Nephron progenitor cell (in vitro differentiated cells): ENCODE measurements at places on chromosomes 7 and 10.

DNA sequence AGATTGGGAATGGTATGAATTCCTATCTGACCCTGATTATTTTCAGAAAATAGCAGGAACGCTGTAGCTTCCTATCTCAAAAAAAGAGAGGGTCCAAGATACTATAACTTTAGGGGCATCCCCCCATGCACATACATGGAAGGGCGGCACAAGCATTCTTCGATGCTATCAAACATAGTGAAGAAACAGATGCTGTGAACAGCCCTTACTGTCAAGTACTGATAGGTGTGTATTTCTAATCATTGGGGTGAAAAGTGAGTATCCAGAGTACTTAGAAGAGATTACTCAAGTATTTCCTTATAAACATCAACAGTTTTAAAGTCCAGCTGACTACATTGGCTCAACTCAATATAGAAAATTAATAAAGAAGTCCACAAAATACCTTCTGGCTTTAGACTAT is 17.0 kb upstream of the NUP42 start:
- H3K27ac ChIP-seq = no peak overlapping the region
- H3K27me3 ChIP-seq = no peaks in the 10 kb centered on the region
- no peak for DNase-seq
- no peak overlapping the region for H3K4me3 ChIP-seq
- peaks cover 8% of the 10 kb centered on the region for H3K4me1 ChIP-seq

DNA sequence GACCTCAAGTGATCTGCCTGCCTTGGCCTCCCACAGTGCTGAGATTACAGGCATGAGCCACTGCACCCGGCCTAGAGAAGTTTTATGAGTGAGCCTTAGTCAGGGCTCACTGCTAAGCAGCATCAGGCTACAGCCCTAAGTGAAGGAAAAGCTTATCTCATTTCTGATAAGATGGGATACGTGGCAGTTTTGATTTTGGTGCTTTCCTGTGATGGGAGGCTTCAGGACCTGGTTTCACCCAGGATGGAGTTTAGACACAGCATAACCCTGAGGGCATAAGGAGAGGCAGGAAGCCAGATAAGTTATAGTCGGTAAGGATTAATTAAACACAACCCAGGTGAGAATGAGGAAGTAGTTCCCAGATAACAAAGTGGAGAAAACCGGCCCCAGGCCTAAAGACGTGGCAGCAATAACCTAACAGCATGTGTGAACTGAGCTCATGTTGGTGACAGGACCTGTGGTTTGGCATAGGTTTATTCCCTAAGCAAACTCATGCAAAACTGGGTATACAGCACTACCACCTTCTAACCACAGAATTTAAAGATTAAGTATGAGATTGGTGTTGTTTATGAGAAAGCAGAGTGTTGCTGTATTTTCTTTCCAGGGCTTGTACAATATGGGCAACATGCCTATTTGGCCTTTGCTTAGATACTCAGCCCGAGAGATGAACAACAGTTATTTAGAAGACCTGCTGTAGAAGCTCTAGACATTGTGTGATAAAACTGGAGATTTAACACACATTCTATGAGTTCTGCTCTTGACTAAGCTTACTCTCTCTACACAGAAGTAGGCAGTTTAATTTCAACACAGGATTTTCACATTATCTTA is 119.4 kb downstream of the COL28A1 start:
- peak overlapping the region; percentile 9 for H3K27ac ChIP-seq
- no peaks in the 10 kb centered on the region for H3K36me3 ChIP-seq
- no peaks in the 10 kb centered on the region for H3K4me1 ChIP-seq
- DNase-seq = no peak

DNA sequence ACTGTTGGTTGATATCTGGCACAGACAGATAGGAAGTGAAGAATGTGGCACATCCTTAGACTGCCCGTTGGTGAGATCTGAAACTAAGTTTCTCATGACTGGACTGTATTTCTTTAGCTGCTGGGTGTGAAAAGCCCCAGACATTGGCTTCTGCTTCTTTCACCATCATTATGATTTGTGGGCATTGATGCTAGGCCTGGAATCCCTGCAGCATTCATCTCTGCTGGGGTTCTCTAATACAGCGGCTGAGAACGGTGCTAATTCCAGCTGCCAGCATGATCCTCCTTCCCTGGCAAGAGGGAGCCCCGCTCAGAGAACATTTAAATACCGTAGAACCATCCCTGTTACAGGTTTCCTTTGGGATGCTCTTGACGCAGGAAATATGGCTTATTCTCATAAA is 26.2 kb downstream of the RBM20 start:
- no peak overlapping the region for H3K4me3 ChIP-seq
- peaks cover 36% of the 10 kb centered on the region for H3K27me3 ChIP-seq
- peaks cover 34% of the 10 kb centered on the region for H3K4me1 ChIP-seq
- H3K27ac ChIP-seq = no peak overlapping the region

DNA sequence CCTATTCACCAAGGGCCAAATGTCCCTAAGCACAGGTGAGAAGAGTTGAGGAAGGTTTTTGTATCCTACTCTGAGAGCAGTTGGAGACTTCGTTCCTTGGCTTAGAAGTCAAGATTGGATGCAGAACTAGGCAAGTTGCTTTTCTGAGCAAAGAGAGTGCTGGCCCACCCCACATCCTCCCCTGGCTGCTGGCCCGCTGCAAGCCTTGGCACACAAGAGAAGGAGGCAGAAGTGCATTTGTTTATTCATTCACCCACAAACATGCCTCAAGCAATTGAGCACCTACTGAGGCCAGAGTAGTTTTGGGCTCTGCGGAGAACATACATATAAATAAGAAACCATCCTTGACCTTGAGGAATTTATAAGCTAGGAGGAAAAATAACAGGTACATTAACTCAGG is 318.9 kb downstream of the KCNMA1 start:
- DNase-seq = no peak
- H3K27ac ChIP-seq = no peak overlapping the region
- peaks cover 21% of the 10 kb centered on the region for H3K27me3 ChIP-seq

DNA sequence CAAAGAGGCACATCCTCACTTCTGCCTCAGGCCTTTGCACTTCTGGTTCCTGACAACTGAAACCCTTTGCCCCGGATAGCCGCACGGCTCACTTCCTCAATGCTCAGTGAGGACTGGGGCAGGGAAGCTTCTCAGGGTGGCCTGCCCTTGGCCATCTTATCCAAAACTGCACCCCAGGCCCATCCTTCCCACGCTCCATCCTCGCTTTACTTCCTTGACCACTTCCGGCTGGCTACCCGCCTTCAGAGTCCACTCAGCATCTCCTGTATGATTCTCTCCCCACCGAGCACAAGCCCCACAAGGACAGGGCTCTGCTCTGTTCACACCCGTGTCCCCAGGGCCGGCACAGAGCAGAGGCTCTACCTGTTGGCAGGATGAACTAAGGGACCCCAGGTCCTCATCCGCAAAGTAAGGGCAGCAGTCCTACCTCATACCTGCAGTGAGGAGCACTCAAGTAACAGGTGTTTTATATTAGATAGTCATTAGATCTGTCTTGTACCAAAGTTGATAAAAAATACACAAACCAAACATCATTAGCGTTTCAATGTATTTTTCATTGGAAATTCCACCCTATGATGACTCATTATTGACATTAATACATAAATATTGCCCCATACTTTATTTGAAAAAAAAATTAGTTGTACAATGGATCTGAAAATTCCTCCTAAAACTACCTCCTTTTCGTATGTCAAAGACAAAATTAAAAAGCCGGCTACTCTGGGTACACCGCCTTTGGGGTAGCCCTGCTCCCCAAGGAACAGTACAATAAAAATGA is 35.0 kb downstream of the GNA12 start:
- H3K4me3 ChIP-seq = no peak overlapping the region
- DNase-seq = no peak
- H3K27me3 ChIP-seq = peaks cover 2% of the 10 kb centered on the region

GRCh38 chr7:98493030-98493778 is 92.3 kb upstream of the BAIAP2L1 start:
- H3K27ac ChIP-seq = no peak overlapping the region
- no peak for DNase-seq
- no peak overlapping the region for H3K4me3 ChIP-seq
- no peaks in the 10 kb centered on the region for H3K4me1 ChIP-seq

GRCh38 chr7:34322841-34323240 is 335.2 kb upstream of the NPSR1 start:
- H3K36me3 ChIP-seq = no peaks in the 10 kb centered on the region
- H3K4me3 ChIP-seq = no peak overlapping the region
- peaks cover 16% of the 10 kb centered on the region for H3K4me1 ChIP-seq
- no peak for DNase-seq
- H3K27me3 ChIP-seq = peaks cover 3% of the 10 kb centered on the region

DNA sequence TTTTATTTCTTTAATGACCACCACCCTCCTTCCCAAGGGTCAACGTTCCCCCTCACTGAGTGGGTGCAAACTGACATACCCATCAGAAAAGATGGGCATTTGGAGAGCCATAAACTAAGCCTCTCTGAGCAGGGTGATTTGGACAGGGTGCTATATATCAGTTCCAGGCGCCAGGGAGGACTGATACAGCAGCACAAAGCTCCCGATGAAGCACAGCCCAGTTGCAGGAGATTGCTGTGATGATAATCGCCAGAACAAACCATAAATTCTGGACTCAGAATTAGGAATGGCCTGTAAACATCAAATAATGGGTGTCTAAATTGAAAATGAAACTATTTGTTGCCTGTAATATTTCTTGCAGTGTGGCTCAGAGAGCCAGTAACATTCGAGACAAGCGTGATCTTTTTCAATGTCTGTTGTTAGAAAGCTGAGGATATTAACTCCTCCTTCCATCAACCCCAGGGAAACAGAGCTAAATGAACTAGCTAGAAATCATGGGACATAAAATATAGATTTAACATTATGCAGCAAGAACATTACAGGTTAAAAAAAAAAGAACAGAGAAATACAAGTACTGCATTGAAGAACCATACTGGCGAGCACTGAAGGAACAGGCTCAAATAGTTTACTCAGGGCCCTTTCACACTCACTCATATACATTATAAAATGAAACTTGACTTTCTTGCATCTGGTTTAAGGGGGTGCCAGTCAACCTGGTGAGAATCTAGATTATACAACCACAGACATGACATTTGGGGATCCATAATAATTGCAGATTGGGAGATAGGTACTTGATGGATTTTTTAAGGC is 137.5 kb upstream of the LRRTM3 start:
- no peaks in the 10 kb centered on the region for H3K27me3 ChIP-seq
- H3K4me1 ChIP-seq = peaks cover 44% of the 10 kb centered on the region
- DNase-seq = no peak
- H3K4me3 ChIP-seq = peak overlapping the region; percentile 16
- H3K27ac ChIP-seq = peak overlapping the region; percentile 62

DNA sequence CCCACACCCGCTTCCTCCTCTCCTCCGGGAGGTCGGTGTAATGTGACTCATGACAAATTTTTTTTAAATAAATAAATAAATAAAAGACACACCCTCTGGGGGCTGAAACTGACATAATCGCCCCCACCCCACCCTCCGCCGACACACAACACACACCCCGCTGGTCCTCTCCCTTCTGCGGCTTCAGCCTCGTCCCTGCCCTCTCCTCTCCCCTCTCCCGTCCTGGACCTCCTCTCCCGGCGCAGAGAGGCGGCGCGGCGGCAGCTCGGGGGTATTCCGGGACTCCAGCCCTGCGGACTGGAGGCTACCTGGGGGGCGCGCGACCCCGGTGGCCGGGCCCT is 686 bp downstream of the ABI1 start:
- peak overlapping the region; percentile 100 for H3K4me3 ChIP-seq
- H3K4me1 ChIP-seq = peaks cover 26% of the 10 kb centered on the region
- no peaks in the 10 kb centered on the region for H3K36me3 ChIP-seq
- peaks cover 8% of the 10 kb centered on the region for H3K27me3 ChIP-seq
- no peak for DNase-seq
- no peak overlapping the region for H3K27ac ChIP-seq

- no peaks in the 10 kb centered on the region for H3K27me3 ChIP-seq
- H3K4me1 ChIP-seq = peaks cover 53% of the 10 kb centered on the region
- H3K4me3 ChIP-seq = no peak overlapping the region
- no peak for DNase-seq
These were observed 17.3 kb downstream of the ZNF775 start for GRCh38 chr7:150396426-150396825.

- DNase-seq = no peak
- no peaks in the 10 kb centered on the region for H3K36me3 ChIP-seq
- no peak overlapping the region for H3K27ac ChIP-seq
- no peak overlapping the region for H3K4me3 ChIP-seq
These were observed 40.3 kb upstream of the RELN start for GRCh38 chr7:104029765-104030164.

- H3K27ac ChIP-seq = peak overlapping the region; percentile 52
- H3K4me1 ChIP-seq = peaks cover 7% of the 10 kb centered on the region
- H3K36me3 ChIP-seq = peaks cover 36% of the 10 kb centered on the region
- no peak for DNase-seq
These were observed 75.5 kb upstream of the RPA3 start for GRCh38 chr7:7793921-7794320.
